ENCODE measurements at places on chromosomes 6 and 20. TPM values are rescaled to one million over a fixed set of nuclear protein-coding genes. Genes with fewer than 3 reads are reported as not detected.

DNA sequence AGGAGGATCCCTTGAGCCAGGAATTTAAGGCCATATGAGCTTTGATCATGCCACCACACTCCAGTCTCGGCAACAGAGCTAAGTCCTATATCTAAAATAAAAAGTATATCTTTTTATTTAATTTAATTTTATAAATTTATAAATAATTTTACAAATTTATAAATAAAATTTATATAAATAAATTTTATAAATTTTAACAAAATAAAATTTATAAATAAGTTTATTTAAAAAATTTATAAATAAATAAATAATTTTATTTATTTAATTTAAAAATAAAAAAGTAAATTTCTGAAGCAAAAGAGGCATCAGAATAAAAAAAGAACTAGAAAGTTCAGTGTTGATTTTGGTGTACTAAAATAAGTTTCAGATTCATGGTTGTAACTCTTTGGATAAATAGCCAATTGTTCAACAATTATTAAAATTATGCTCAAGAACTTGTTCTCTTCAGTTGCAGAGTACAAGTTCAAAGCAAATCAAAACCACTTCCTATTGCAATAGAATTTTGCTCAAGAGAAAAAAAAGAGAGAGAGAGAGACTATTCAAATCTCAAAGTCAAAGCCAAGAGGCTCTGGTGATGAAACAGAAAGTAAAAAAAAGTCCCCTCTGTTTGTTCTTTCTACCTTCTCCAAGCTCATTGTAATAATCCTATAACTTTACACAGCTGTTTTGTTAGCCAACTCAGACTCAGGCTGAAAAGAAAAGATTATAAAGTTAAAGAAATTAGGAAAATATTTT is 547.5 kb upstream of the ADGRB3 start:
- DNase-seq, result no peak

Gene BTN1A1
- 0.32 TPM for total RNA-seq

GRCh38 chr20:5181958-5182357 is 55.1 kb downstream of the CDS2 start:
- DNase-seq, result no peak

DNA sequence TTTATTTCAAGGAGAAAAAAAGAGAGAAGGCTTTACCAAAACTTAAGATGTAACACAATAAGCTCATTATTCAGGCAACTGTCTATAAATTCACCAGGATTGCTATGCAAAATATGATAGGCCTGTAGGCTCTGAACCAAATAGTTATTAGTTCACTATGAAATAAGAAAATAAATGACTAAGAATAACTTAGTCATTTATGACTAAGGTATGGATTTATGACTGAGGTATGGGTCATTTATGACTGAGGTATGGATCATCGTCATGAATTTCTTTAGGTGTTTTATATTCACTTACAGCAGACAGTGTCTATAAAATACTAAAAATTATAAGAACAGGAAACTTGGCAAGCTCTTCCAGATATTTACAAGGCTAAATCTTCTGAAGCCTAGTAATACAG is 52.1 kb upstream of the SNX9 start:
- DNase-seq, result no peak

DNA sequence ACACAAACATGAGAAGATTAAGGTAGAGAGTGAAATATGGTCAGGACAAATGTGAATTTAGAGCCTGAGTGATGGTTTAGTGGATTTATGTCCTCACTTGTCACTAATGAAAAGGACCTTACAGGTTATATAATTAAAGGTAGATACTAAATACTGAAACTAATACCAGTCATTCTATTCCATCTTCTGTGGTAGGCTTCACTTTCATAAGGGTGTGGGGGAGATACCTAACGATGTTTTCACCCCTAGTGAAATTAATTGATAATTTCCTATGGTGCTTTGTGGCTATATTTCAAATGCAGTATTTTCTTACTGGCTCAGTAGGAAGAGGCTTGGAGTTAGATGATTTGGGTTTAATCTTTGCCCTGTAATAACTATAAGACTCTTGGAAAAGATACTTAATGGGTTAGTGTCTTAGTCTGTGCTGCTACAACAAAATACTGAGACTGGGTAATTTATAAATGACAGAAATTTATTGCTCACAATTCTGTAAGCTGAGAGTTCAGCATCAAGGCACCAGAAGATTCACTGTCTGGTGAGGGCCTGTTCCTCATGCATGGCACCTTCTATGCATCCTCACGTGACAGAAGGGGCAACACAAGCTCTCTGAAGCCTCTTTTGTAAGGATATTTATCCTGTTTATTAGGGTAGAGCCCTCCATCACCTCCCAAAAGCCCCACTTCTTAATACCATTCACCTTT is 21.3 kb downstream of the RNF217 start:
- no peak for DNase-seq

Gene EPPIN
- not detected for total RNA-seq

- DNase-seq, result no peak
These were observed 29.2 kb upstream of the MMS22L start for GRCh38 chr6:97312241-97312640.

Gene CYB5R4
- total RNA-seq, result 37.9 TPM

DNA sequence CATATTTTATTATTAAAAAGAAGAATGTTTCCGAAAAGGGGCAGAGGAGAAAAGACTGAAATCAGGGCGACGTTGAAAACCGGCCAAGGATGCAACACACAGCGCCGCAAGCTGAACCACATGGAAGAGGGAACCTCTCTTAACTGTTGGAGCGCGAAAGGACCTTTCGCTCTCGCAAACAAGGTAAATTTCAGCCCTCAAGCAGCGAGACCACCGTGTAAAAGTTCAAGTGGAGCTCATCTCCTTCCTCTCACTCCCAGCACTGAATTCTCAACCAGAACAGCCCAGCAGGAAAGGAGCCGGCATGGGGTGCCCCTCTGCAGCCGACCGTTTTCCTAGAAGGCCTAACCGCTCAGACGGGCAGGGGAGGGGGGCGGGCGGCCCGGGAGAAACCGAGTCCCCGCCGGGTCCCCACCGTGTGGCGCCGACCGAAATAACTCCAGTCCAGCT is 621 bp downstream of the GPR63 start:
- no peak for DNase-seq

Gene TFAP2D
- not detected for total RNA-seq

DNA sequence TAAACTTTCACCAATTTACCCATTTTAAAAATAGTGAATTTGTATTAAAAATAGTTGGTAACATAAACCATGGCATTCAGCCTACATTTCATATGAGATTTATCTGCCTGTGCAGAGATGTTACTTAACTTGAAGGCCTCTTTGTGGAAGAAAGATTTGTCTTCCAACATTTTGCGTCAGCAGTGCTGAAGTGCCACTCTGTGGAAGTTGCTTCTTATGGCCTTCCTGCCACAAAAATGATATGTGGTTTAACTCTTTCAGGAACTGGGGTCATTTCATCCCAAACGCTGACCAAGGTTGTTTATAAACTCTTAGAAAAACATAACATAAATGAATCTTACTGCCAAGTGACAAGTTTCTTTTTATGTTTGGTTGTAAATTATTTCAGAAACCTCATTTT is 246.8 kb downstream of the ARID1B start:
- DNase-seq, result no peak

GRCh38 chr20:3935295-3935955 is 46.2 kb downstream of the PANK2 start:
- DNase-seq, result no peak

Gene YIPF3
- 71.1 TPM for total RNA-seq

Gene RWDD1
- total RNA-seq, result 32.3 TPM

Gene MARCKS
- 74.0 TPM for total RNA-seq

Gene MAN1A1
- 115 TPM for total RNA-seq

DNA sequence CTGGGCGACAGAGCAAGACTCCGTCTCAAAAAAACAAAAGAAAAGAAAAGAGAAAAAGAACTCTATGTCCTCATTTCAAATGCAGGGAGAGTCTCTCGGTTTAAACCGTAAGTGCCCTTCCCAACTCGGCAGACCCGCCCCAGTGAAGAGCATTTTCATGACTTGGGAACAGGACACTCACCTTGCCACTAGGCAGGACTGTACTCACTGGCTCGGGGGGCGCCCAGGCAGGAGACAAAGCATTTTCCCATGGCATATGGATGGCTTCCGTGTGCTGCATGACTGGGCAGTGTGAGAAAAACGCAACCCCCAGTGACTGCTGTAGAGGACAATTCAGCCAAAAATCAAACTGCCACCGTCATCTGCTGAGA is 23.7 kb upstream of the MRGBP start:
- DNase-seq, result no peak

- DNase-seq, result no peak
These were observed 59.1 kb upstream of the CCN6 start for GRCh38 chr6:111994791-111995190.

- DNase-seq, result no peak
These were observed 130.3 kb downstream of the OPRM1 start for GRCh38 chr6:154169193-154169847.

DNA sequence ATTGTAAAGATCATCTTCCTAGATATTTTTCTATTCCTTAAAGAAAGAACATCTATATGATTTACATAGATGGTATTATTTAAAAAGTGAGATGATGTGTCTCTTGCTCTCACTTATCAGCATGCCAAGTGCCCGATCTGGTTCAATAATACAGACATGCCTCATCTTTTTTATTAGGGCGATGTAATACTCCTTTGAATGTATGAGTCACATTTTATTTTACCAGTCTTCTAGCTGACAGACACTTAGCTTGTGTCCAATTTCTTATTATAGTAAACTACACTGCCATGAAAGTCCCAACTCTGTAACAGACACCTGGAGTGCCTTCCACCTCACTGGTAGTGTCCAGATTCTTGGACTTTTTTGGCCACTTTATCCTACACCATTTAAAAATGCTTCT is 586.6 kb upstream of the BTBD3 start:
- no peak for DNase-seq

Gene PNPLA1
- 1.0 TPM for total RNA-seq

- no peak for DNase-seq
These were observed 30.1 kb downstream of the CDS2 start for GRCh38 chr20:5156675-5157448.

Gene HTR1E
- total RNA-seq, result not detected

Gene AIF1
- total RNA-seq, result 310 TPM

DNA sequence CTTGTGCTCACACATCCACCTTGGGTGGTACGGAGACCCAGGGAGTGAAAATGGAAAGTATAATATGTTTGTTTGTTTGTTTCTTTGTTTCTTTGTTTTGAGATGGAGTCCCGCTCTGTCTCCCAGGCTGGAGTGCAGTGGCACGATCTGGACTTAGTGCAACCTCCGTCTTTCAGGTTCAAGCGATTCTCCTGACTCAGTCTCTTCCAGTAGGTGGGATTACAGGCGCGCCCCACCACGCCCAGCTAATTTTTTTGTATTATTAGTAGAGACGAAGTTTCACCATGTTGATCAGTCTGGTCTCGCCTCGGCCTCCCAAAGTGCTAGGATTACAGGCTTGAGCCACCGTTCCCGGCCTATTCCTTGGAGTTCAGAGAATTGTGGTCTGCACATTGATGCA is 115.4 kb downstream of the TRIM27 start:
- no peak for DNase-seq

- DNase-seq, result no peak
These were observed 1.6 kb downstream of the PSMA7 start for GRCh38 chr20:62141397-62142251.

Gene COL11A2
- total RNA-seq, result 0.79 TPM

Gene AGER
- 22.4 TPM for total RNA-seq

DNA sequence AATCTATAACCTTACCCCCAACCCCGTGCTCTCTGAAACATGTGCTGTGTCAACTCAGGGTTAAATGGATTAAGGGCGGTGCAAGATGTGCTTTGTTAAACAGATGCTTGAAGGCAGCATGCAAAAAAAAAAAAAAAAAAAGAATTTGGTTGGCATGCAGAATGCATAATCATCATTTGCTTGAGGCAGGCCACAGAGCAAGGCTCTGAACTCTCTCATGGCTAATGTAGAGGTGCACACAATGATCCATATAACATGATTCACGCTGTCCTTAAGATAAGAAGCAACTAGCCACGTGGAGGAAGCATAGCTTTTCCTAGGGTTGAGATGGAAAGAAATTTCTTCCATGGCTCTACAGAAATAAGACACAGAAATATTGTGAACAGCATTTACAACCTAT is 27.6 kb upstream of the RPN2 start:
- DNase-seq, result no peak

DNA sequence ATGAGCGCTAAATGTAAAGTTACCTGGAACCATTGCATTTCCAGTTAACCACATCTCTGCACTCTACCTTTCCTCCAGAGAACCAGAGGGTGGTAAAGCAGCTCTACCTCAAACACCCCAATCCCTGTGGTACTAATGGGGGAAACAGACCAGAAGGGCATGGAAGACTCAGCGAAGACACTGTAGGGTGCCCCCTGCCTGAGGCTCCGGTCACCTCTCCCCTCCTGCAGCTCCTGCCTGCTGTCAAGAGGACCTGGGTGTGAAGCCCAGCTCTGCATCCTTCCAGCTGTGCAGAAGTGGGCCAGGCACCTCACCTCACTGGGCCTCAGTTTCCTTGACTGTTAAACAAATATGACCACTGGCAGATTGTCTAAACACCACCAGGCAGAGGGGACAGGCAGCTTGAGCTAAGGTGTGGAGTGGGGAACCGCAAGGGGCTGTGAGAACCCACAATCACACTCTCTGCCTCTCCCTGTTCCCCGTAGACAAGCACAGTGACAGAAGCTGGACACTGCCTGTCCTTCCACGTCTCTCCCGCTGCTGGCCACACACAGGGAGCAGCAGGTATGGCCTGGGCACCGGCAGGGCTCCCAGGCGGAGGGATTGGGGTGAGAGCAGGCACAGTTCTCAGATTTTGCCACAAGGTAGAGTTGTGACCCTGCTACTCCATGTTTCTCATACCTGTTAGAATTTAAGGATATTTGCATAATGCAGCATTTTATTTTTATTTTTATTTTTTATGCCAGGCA is 9.1 kb upstream of the BPIFA2 start:
- DNase-seq, result no peak

DNA sequence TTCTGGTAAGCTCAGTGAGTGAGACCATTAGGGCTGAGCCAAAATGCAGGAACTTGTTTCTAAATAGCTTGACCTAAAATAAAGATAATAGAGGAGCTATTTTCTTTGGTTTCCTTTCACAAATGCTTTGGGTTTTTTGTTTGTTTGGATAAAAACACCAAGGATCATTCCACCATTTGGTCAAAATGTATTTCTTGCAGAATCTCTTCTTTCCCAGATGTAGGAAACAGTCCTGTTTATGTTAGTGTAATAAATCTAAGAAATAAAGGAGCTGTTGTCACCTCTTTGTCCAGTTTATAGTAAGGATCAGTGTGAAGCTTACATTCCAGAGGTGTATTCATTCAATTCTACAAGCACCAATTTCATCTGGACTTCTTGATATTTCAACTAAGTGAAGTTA is 297.8 kb downstream of the GJA1 start:
- DNase-seq, result no peak

Gene AURKA
- 7.5 TPM for total RNA-seq

DNA sequence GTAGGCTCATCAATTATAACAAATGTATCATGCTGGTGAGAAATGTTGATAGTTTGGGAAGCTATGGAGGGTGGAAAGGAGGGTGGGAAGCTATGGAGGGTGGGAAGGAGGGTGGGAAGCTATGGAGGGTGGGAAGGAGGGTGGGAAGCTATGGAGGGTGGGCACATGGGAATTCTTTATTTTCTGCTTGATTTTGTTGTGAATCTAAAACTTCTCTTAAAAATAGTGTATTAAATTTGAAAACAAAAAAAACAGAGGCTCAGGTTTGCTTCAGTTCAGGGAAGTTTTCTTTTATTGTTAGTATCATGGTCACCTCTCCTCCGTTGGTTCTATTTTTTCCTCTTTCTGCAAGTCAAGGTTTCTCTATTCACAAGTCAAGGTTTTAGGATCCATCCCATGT is 106.4 kb downstream of the SOD2 start:
- DNase-seq, result no peak

Gene C6orf47
- 24.1 TPM for total RNA-seq

GRCh38 chr20:41317546-41318270 is at the start of gene ZHX3:
Gene ZHX3, minus strand, starts transcription at chr20:41317731. Its CDS starts 112,815 bp downstream, at chr20:41204916.
- DNase-seq, result peak; percentile 99

Gene OPN5
- total RNA-seq, result not detected
